ENCODE measurements at places on chromosomes 4 and X.

GRCh38 chrX:39855748-39856129 lies 242.0 kb downstream of the BCOR start:
- DNase-seq: no peak

- no peak for DNase-seq
Measured at GRCh38 chrX:151796576-151796975, 62.0 kb downstream of the CNGA2 start.

- DNase-seq: no peak
Measured at GRCh38 chrX:53160297-53160983, 64.6 kb downstream of the KDM5C start.

DNA sequence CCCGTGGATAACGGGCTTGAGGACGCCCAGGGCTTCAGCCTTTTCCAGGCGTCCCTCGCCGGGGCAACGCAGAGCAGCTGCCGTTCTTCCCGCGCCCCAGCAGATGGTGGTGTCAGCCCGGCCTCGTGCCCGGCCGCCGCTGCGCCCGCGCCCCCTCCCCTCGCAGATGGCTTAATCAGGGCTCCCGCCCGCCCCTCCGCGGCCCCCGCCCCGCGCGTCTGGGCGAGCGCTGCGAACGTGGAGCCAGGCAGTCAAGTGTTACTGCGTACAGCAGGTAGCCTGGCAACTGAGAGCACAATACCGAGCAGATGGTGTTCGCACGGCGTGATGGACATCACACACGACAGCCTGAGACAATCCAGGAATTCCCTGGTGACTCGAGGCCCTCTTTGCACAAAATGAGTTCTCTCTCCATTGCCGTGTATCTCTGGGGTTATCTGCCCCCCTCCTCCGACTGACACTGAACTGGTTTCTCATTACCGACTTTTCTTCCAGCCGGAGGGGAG lies 69.3 kb downstream of the MGST2 start:
- peak; percentile 99 for DNase-seq

GRCh38 chrX:58025979-58026378 lies 115.7 kb upstream of the ZXDA start:
- DNase-seq: peak; percentile 38

- no peak for DNase-seq
Measured at GRCh38 chr4:169485086-169485485, 127.3 kb downstream of the NEK1 start.

DNA sequence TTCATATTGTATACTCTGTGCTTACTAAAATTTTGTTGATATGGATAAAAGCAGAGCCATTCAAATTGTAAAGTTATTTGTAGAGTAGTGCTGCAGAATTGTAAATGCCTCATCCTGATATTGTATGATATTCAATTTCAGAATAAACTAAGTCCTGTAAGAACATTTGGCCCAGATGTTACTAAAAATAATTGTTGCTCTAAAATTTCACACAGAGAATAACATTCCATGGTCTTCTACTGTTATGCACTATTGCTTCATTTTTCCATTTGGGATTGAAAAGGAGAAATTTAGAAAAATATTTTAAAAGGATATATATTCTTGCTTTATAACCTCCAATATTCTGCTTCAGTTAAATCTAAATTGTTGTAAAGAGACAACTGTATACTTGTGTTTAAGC lies 195.6 kb downstream of the LARP7 start:
- no peak for DNase-seq

DNA sequence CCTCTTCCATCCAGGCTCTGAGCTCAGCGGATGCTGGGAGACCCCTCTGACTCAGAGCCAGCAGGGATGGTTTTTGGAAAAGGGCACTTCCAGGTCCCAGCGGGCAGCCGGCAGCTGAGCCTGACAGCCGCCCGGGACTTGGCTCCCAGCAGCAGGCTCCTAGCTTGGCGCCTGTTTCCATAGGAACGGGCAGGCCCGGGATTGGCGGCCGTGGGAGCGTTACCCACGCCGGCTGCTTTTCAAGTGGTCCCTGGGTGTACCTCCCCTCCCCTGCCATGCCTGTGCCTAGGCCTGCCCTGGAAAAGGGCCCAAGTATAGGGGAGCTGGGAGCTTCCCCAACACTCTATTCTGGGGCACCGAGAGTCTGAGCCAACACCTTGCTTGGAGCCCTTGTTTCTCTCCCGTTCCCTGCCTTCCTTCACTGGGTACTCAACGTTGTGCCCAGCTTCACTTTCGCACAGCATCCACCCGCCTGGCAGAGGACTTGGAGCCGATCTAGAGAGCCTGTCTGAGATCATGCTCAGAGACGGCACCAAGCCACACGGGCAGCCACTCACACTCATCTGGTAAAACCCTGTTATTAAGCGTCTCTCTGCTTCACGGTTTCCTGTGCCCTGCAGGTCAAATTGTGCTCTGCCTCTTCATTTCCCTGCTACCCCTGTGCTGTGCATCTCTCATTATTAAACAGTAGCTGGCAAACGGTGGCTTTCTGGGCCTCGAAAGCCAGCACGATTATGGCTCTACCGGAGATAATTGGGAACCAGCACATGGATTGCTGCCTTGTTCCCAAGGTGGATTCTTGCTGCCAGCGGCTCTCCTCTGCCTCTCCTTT lies 521.5 kb downstream of the BCOR start:
- DNase-seq: peak; percentile 41

DNA sequence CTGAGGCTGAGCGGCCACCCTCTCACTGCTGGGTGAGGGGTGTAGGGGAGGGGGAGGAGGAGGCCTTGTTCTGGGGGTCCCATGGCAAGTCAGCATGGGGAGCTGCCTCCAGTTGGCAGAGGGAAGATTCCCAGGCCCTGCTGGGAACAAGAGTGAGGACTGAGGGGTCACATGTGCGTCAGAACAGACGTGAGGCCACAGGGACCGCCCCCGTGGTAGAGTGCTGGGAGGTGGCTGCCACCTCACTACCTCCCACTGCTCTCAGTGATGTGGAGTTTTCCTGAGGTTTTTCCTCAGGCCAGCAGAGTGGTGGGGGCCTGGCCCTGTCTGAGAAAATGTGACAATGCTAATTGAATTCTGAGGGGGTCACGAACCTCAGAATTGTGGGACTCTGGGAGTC lies 568 bp downstream of the MAGEC1 start:
- no peak for DNase-seq

DNA sequence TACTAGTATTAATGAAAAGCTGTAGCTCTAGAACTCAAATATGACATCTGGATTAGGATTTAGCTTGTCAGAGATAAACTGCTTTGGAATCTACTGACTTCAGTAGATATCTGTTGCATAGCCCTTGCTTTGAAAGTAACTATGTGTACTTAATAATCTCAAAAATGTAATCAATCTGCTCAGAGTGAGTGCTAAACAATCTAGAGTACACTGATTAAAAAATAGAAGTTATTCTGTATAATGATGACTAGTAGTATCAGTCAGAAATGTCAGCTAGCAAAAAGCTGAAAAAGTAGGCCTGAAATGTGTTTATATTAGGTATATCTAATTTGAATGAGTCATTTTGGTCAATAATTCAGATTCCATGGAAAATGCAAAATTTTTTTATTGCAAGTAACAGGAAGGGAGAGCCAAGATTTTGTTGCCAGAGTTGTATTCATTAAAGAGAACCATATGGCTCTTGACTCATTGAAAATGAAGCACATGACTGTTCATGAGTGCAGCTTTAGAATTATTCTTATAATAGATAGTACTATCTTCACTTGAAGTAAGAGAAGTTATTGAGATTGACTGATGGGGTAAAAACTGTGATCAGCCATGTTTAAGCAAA lies 20.0 kb downstream of the CLCN3 start:
- no peak for DNase-seq

GRCh38 chrX:151871244-151871643 lies 41.4 kb upstream of the MAGEA4 start:
- no peak for DNase-seq

DNA sequence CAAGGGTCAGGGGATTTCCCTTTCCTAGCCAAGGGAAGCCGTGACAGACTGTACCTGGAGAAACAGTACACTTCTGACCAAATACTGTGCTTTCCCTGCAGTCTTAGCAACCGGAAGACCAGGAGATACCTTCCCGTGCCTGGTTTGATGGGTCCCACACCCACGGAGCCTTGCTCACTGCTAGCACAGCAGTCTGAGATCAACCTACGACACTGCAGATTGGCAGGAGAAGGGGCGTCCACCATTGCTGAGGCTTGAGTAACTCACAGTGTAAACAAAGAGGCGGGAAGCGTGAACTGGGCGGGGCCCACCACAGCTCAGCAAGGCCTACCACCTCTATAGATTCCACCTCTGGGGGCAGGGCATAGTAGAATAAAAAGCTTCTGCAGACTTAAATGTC lies 48.7 kb upstream of the SRD5A3 start:
- DNase-seq: no peak

DNA sequence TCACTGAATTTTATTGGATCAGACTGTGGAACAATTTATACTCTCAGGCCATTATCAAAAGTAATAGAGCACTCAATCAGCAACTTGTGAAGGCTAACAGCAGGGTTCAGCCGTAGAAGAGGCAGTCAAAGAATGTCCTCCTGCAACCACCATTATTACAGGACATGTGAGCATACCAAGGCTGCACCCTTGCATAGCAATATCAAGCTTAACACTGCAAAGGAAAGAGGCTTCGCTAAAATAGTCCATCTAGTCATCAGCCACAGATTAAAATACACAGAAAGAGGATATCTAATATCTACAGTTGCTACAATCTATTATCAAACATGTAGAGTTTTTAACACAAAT lies 42.9 kb upstream of the TMPRSS11B start:
- no peak for DNase-seq

- no peak for DNase-seq
Measured at GRCh38 chr4:112253382-112254000, 21.9 kb downstream of the AP1AR start.

DNA sequence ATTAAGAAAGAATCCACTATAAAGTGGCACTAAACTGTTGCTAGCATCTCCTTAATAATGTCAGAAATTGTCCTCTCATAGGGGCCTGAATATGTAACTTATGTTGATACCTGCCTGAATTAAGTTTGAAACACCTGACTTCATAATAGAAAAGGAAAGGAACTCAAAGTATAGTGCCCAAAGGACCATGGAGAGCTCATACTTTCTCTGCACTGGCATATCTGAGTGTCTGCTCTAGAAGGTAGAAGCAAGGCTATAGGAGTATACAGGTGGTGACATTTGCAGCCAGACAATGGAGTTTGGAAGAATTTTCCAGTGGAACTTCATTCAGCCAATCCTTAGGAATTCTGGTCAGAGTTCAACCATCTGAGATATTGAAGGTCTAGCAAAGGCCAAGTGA lies 988.9 kb downstream of the RAB28 start:
- no peak for DNase-seq

DNA sequence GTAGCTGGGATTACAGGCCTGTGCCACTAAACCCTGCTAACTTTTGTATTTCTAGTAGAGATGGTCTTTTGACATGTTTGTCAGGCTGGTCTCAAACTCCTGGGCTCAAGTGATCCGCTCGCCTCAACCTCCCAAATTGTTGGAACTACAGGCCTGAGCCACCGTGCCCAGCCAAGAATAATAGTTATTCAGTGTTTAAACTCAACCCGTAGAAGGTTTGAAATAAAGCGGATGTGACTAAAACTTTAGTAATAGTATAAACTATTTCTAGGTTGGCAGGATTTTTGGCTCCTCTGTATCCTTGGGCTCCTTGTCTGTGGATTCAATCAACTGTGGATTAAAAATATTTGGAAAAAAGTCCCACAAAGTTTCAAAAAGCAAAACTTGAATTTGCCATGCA lies 37.8 kb downstream of the PCDH10 start:
- no peak for DNase-seq

DNA sequence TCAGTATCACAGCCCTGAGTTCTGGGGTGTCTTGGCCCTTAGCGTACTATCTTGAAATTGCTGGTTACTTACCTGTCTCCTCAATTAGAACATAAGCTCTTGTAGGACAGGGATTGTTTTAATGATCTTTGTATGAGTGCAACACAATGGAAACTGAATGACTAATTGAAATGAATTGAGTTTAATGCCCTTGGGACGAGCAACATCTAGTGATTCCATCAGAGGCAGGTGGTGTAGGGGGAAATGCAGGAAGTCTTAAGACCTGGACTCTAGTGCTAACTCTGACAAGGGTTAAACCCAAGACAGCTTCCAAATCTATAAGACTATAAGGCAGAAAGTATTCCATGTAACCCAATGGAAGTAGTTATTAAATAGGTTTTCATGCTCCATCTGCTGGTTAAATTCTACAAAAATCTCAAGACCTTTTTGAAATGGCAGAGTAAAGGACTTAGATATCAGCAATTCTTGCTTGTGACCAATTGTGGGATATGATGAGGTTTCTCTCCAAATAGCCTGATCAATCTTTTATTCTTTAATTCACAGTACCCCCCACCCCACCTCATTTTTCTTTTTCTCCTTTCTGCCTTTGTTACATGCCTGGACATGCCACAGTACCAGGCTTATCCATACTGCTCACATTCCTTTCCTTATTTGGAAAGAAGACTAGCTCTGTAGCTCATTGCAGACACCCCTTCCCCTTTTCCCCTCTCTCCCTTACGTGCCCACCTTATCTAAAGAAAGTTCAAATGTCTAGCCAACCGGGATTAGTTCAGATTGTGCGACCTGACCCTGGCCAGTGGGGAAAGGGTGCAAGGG lies 340.8 kb downstream of the PAPSS1 start:
- DNase-seq: no peak

DNA sequence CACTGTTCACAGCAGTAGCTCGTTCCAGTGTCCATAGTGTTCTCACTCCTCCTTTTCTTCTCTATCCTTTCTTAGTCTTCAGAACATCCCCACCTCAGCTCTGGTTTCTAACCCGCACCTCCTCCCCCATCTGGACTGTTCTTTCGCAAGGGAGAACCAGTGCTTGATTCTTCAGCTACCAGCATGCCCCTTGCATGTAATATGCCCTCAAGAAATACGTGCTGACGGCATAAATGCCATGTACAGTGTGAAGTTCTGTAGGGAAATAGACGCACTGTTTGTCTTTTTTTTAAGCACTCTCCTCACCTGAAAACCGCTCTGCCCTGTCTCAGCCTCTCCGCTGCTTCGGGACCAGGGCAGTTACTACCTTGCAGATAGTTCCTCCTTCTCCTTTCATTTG lies 5.3 kb downstream of the CLDN22 start:
- DNase-seq: no peak

DNA sequence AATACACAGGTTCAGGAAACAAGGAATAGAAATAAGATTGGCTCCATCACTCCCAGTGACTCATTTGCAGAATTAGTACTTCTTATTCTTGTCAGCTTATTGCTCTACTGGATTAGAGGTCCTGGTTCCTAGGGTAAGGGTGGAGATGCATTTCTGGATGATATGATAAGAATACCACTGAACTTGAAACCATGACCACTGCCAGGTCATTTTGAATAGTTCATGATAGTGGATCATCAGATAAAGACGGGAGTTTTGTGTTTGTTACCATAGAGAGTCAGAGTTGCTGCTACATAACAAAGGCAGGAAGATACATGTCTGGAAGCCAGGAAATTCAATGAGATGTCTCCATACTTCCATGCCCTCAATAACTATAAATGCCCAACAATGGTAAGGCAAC lies 109.2 kb upstream of the FAT1 start:
- DNase-seq: no peak

All from SK-N-DZ (cell line).